Subcutaneous preadipocyte (primary cell): ENCODE measurements at places on chromosomes 4 and X. TPM values are rescaled to one million over a fixed set of nuclear protein-coding genes. Genes with fewer than 3 reads are reported as not detected.

The GAGE12F gene
- total RNA-seq = not detected in 2 replicates

The SMAD1 gene
- total RNA-seq = 13.6 and 16.4 TPM in 2 replicates

The CXCR3 gene
- not detected in 2 replicates for total RNA-seq

The GPR173 gene
- total RNA-seq = 3.1 and 3.3 TPM in 2 replicates

The BGN gene
- 3.3 and 11.4 TPM in 2 replicates for total RNA-seq

The TRMT2B gene
- total RNA-seq = 7.0 and 15.4 TPM in 2 replicates

The CTAG1A gene
- total RNA-seq = not detected in 2 replicates

The C4orf51 gene
- not detected in 2 replicates for total RNA-seq

The MAGEA2 gene
- not detected in 2 replicates for total RNA-seq
